ENCODE measurements at places on chromosomes 7 and 10. TPM values are rescaled to one million over a fixed set of nuclear protein-coding genes. Genes with fewer than 3 reads are reported as not detected.

TMEM176B gene
- total RNA-seq: not detected

AKR1E2 gene
- total RNA-seq: 7.3 TPM

SPDYE11 gene
- not detected for total RNA-seq

AMPH gene
- total RNA-seq: not detected

DNA sequence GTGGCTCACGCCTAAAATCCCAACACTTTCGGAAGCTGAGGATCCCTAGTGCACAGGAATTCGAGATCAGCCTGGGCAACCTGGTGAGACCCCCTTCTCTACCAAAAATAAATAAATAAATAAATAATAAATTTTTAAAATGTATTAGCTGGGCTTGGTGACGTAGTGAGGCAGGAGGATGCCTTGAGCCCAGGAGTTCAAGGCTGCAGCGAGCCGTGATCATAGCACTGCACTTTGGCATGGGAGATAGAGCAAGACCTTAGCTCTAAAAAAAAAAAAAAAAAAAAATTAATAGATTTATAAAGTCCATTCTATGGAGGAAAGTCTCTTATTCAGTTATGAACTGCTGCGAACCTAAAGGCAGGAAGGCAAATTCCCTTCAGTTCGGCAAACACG is 1.1 kb upstream of the PTPN12 start:
- no peak for DNase-seq

DNA sequence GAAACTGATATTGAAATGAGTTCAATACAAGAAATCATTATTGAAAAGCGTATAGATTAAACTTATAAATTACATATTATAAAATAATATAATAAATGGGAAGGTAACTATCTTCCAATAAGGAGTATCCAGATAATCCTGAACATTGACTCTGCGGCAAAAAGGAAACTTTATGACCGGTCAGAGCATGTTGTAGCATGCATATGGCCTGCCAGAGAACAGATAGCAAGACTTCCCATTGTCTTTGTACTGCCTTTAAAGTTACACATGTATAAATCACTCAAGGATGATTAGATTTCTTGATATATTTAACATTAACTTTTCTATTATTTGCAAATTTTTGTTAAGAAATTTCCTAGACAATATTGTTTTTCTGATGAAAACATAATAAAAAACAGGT is 56.2 kb upstream of the ETV1 start:
- no peak for DNase-seq

- DNase-seq: peak; percentile 37
Measured at GRCh38 chr7:1758028-1758858, 88.2 kb downstream of the ELFN1 start.

DNA sequence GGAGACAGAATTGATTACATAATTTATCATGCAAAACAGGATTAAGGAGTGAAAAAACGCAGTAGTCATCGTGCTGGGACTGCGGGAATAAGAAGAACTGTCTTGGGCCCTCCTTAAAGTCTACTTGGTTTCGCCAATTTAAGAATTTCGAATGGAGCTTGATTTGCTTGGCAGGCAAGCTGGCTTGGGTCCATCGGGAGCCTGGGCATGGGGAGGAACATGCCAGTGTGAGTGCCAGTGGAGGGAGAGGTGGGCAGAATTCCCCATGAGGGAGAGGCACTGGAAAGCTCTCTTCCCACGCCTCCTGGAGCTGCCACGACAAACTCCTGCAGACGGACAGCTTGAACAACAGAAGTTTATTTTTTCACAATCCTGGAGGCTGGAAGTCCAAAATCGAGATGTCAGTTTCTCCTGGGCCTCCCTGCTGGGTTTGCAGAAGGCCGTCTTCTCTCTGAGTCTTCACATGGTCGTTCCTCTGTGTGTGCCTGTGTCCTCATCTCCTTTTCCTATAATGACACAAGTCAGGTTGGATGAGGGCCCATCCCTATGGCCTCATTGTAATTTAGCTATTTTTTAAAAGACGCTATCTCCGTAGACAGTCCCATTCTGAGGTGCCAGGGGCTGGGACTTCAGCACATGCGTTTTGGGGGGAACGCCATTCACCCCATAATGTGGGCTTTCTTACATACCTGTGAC is 528.7 kb upstream of the DPP6 start:
- DNase-seq: no peak

DNA sequence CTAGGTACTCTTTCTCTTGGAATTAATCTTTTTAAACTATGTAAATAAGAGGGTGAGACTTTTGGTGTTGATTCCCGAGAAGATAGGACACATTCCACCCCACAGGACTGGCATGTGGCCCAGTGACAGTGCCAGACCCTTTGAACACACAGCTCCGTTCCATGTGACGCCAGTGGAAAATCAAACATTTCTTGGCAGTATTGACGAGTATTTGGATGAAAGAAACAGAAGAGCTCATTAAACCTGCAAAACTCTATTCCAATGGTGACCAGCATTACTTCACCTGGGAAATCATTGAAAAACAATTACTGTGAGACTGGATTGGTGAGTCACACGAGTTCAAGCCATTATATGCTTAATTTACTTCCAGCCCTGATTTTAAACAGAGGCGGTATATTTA is 25.8 kb downstream of the AKR1E2 start:
- DNase-seq: no peak

DNA sequence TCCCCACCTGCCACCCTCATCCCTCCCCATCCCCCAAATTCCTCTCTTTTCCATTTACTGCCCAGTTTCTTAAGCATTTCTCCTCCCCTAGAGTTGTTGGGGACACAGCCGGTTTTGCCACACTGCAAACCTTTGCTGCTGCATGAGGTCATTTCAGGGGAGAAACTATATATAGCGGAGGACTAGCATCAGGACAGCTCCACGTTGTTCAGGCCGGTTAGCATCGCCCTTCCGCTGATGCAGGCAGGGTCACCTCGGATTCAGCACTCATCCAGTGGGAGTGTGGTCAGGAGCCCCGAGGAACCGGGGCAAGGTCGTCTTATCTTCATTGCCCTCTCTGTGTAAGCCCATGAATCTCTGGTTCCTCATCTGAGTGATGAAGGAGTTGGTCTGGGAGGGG is 15.6 kb downstream of the UBTD1 start:
- no peak for DNase-seq

DNA sequence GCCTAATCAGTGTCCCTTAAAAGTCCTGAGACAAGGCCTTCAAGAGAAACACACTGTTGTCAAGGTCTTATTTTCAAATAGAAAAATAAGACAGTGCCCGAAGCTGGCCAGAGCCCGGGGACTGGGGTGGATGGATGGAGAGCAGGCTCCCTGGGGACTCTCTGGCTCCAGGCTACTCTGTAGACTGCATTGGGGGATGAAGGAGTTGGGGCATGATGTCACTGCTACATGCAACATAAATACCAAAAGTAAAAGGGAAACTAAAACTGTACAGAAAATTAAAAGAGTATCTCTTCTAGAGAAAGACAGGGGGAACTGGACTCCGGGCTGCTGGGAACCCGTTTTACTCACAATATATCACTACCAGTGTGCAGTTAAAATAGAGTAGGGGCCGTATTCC is 629.8 kb downstream of the KCNMA1 start:
- no peak for DNase-seq

DNA sequence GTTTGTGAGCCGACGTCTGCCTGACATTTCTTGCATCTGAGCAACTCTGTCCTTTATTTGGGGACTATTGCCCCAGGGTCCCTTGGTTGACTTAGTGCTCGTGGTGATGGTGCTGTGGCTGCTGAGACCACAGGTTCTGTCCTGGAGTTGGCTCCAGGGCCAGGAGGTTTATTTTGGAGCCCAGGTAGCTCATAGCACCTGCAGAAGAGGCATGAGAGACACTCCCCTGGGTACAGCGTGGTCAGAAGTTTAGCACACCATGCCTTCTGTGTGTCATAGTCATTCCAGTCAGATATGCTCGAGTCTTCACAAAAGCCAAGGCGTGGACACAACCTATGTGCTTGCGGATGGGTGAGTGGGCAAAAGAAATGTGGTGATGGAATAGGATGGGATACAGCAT is 496.9 kb downstream of the TCERG1L start:
- DNase-seq: no peak

DNA sequence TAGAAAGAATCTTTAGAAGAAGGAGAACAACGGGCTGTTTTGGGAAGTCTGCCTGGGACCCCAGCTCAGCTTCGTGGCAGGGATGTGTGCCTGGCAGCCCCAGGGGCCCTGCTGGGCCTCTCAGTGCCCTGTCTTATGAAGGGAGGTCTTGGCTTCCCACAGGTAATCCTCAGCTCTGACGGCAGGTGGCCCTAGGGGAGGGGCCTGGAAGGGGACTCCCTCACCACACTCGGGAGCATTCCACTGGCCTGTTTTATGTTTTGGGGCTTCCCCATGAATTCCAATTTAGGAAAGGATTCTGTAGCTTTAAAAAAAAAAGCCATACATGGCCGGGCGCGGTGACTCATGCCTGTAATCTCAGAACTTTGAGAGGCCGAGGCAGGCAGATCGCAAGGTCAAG is 3.0 kb upstream of the DMBT1 start:
- no peak for DNase-seq

DNA sequence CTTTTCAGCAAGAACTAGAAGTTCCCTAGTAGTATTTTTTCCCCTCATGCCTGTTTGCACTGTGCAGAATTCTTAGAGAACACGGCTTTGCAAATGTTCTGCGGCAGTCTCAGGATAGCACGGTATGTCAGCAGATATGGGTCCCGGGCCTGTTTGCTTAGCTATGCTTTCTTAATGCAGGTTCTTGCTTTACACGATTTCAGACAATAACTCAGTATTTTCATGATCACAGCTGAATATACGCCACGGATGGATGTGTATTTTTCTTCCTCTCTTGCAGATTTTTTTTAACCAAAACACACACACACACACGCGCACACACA is 137.3 kb downstream of the HECW1 start:
- DNase-seq: no peak

- DNase-seq: peak; percentile 37
Measured at GRCh38 chr7:73560109-73560835, 2.8 kb upstream of the BCL7B start.

DNA sequence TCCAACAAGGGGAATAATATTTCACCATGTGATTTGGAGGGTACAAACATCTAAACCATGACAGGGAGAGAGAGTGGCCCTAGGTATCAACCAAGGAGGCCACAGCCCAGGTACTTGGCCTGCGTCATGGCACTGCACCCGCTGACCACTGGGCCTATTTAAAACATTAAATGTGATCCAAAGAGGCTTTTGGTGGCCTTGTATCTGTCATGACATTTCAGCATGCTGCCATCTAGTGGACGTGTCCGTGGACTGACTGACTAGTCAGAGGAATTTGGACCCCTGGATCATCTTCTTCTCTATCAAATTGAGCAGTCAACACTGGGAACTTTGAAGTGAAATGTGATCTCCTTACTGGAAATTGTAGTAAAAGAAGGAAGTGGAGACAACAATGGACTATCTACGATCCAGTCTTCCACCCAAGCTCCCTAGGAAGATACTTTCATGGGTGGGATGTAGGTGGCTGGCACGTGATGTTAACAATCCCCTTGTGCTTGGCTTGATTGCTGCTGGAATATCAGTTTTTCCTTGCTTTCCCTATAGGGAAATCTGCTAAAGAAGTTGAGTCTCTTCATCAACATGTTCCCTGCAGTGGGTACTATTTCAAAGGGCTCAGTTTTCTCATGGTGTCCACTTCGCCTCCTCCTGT is 24.6 kb upstream of the ITGA8 start:
- DNase-seq: peak; percentile 69

DNA sequence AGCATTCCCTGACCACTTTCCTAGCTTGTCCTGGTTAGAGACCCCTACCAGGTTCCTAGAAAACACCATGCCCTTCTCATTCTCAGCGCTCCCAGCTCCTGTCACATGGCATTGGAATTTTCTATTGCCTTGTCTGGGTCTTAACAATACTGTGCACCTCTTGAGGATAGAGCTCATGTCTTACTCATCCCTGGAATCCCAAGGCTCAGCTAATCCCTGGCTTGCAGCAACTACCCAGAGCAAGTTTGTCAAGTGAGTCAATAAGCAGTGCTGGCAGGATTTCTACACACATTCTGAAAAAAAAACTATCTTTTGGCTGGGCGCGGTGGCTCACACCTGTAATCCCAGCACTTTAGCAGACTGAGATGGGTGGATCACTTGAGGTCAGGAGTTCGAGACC is 11.7 kb upstream of the PRDX3 start:
- DNase-seq: no peak

Data from activated naive CD4-positive, alpha-beta T cell treated with anti-CD3 and anti-CD28 coated beads for 36 hours (primary cell).